Left lobe of liver (tissue), 2 donors: ENCODE measurements at places on chromosomes 2 and 18. TPM values are rescaled to one million over a fixed set of nuclear protein-coding genes. Genes with fewer than 3 reads are reported as not detected.

VIL1 gene
- total RNA-seq, result 2.6 TPM

GRCh38 chr18:58492891-58493469 is 135.9 kb downstream of the ALPK2 start:
- no peak for DNase-seq

DNA sequence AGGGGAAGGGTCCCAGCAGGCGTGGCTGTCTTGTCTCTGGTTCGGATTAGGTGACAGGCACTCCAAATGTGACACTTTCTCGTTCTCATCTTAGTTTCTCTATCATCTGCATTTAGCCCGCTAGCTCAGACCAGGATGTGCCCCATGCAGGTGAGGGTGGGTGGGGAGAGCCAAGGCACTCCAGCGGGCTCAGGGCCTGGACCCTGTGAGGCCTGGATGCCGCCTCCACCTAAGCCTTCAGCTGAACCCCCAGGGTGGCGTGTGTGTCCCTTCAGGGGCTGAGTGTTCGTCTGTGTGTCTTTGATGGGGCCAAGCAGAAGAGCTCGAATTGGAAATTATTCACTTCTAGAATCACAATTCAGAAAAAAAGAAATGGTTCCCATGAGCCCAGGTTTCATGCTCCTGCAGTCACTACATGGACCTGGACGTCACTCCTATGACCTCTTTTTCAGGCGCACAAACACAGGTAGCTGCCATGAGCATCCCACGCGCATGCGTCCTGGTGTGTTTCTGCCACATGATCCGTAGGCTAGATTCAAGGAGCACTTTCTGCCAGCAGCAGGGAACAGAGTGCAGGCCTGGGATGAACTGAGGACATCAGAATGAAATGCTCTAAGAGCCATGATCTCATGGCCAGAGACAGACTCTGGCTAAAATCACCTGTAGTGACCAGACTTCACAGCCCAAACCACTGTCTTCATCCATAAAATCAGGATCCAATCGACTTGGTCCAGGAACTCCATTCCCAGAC is 25.8 kb downstream of the CIDEA start:
- no peak for DNase-seq

DNA sequence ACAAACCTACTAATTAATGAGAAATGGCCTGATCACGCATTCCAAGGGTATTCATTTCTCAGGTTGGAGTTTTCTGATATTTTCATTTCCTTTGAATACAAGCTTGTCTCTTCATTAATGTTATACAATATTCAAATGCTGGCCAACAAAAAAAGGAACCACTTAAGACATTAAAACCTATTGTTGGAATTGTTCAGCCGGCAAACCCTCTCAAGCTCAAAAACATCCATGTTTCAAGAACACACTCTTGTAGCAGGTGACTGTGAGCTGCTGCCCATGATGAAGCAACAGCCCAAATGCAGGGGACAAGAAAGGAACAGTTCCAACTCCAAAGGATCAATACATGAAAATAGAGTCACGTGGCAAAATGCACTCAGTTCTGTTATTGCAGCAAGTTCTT is 454.5 kb downstream of the BCL11A start:
- no peak for DNase-seq

VSNL1 gene
- 11.9 TPM for total RNA-seq

DNA sequence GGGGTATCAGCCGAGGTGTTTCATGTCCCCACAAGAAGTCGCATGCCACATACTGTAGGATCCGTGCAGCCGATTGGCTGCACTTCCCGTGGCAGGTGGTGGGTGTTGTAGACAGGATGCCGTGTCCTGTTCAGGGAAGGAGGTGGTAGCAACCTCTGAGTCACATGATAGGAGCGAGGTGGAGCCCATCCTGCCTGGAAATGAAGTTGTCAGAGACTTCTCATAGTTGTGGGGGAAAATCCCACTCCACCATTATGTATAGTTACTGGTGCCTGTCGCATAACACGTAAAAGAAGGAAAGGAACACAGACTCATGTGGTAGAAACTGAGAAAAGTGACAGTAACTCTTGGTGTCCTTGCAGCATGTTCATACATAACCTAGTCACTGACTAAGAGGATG is 91.4 kb upstream of the IL1R2 start:
- no peak for DNase-seq

DNA sequence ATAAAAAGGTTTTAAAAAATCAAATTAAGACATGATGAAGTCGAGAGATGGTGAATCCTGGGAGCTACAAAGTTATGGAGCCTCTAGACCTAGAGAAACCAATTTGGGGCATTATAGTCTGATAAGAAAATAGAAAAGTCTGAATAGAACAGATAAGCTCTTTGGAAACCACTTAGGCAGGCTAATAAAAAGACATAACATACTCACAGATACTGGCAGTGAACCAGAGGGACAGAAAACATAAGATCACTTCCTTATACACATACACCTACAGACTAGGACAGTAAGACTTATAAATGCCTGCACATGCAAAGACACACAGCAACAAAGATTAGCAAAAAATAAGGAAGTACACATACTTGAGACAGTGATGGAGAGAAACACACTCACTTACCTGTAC is 20.0 kb downstream of the SMC6 start:
- no peak for DNase-seq

TSPYL6 gene
- not detected for total RNA-seq

DNA sequence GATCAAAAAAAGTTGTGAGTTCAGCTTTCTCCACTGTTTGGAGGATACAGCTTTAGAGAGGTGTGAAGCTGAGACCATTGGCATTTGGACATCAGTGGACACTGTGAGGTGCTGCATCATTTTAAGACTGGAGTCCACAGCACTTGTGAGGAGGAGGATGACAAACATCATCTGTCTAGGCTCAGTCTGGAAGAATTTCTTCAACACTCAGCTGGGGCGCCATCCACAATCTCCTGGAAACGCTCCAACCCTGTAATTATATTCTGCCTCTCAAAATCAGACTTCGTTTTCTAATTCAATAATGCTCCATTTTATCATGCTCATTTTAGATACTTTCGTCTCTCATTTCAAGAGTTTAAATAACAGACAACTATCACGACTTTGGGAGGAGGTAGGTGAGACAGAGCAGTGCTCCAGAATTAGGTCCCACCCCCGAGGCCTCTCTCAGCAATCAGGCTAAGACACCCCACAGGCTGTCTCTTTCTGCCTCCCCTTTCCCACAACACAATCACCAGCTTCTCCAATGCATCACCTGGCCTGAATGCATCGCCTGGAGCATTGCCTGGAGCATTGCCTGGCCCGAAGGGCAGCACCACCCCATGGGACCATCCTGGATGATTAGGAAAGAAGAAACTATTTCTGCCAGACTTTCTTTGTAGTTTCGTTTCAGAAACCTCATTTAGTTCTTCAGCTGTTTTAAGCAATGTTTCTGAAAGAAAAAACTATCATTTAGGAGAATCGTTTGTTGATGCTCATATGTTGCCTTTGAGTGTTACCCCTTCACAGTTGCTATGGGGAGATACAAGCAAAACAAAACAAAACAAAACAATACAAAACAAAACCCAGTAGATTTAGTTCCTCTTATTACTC is 37.0 kb upstream of the DPP10 start:
- DNase-seq, result no peak

GRCh38 chr18:76564117-76564516 is 69.1 kb upstream of the ZNF516 start:
- no peak for DNase-seq

DLGAP1 gene
- 0.48 TPM for total RNA-seq

GRCh38 chr2:122031544-122032263 is 276.3 kb downstream of the TSN start:
- DNase-seq, result no peak

GRCh38 chr2:177783835-177784744 is 288.5 kb downstream of the PDE11A start:
- DNase-seq, result peak; percentile 58

- DNase-seq, result no peak
Observed at GRCh38 chr2:216373896-216374295, 1.6 kb upstream of the MARCHF4 start.
